NCI-H1092 (cell line): ENCODE measurements at places on chromosomes 6 and 20.

GRCh38 chr20:13857961-13858360 is 73.1 kb downstream of the NDUFAF5 start:
- DNase-seq = peak; percentile 3

- DNase-seq = peak; percentile 73
Measured at GRCh38 chr6:169959136-169960002, 207.9 kb downstream of the ERMARD start.

GRCh38 chr6:167407239-167408064 is 82.6 kb downstream of the TTLL2 start:
- DNase-seq = no peak

DNA sequence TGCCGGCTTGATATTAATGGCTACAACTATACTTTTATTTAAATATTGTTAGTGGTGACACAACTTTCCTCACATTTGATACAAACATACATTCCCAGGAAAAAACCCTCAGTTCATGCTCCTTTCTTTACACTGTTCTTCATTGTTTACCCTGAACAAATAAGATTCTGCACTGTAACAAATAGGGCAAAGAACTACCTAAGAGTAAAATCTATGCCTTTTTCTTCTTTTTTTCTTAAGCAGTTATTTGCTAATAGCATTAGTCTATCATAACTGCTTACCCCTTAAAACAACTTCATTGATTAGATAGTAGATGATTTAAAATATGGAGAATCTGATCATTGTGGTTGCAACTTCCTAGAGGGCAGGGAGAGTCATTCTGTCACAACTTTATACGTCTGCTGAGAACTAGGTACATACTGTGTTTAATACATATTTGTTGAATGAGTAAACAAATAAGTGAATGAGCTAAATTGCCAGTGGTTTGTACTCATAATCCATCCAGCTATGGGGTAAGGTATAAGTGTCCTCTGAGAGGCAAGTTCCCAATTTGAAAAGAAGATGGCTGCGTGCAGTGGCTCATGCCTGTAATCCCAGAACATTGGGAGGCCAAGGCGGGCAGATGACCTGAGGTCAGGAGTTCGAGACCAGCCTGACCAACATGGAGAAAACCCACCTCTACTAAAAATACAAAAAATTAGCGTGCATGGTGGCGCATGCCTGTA is 161.0 kb downstream of the CDK19 start:
- no peak for DNase-seq

DNA sequence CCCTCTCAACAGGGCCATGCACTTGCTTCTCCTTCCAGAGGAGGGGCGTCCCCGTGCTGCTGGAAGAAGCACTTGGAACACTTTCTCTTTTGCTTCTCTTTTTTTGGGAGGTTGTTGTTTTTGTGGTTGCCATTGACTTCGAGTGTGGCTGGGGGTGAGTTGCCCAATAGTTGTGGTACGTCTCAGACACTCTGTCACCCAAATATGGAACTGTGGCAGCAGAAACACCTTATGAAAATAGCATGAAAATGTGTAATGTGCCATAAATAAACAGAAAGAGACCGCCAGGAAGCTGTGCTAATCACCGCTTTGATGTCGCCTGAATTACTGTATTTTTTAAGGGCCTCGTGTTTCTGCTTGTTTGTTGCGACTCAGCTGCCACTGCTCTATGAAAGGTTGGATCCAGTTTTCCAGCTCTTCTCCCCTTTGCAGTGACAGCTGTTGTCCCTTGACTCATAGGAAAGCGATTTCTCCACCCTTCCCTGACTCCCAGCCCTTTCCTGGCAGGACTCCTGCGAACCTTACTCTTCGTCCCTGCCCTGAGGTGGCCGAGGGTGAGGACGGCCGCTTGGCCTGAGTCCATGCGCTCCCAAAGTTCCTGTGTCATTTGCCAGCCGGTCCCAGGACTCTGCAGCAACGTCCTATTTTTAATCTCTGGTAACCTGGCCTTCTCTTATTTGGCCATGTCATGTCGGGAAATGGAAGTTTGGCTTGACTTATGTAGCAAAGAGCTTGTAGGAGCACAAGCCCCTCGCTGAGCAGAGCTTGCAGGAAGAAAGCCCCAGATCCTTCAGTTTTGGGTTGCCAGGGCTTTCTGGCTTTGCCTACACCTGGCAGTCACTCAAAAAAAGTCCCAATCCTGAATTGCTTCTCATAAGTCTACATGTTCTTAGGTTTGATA is 694.6 kb downstream of the QKI start:
- DNase-seq = no peak

DNA sequence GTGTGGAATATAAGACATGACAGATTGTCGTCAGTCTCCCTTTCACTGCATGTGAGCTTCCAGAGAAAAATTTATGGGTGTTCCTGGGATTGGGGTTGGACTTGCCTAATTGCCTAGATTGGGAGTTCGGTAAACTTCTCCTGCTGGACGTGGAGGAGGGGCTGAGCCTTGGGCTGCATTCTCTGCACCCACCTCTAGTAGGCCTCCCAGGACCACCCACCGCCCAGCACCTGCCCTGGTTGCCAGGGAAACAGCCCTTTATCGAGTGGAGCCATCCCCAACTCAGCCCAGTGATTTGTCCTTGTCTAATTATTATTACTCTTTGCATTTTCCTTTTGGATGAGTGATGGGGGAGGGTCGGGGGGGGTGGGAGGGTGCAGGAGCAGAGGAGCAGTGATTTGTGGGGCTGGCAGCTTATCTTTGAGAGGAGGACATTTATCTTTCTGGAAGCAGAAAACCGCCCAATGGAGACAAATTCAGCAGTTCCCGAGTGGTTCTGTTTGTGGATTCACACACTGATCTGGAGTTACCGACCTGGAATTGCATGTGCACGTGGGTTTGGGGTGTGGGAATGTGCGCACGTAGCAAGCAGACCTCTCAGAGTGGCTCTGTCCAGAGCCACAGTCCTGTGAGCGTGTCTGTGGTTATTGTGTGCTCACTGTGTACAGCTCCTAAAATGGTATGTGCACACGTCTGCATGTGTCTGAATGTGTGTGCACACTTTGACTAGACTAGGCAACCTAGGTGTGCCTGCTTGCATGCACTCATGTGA is 104.5 kb downstream of the DHX35 start:
- no peak for DNase-seq

DNA sequence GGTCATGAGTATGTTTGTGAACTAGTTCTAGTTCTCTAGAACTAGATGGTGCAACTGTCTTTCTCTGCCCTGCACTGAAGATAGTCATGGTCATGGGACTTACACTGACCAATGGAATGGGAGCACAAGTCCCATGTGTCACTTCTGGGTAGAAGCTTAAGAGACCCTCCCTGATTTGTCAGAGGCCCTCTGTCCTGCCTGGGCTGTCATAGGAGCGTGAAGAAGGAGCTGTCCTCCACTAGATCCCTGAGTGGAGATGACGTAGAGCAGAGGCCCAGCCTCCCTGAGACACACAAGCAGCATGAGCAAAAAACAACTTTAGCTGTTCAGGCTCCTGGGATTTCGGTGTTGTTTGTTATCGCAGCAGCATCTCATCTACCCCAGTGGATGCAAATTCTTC is 514.5 kb downstream of the PREX1 start:
- no peak for DNase-seq

GRCh38 chr20:1424336-1424735 is 31.5 kb upstream of the FKBP1A start:
- no peak for DNase-seq

DNA sequence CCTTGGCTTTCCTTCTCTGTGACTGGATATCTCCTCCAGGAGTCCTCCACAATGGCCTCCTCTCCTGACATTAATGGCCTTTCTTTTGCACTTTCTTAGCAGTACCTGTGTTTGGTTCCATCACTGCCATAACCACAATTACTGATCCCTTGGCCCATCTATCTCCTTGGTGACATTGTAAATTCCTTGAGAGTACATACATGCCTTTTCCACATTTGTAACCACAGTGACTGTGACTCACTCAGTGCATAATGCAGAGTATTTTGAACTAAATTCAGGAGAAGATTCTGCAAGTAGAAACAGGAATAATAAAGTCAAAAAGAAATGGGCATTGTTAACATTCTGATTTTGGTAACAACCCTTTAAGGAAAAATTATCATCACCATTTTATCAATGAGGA is 197.2 kb upstream of the SOX4 start:
- DNase-seq = no peak

DNA sequence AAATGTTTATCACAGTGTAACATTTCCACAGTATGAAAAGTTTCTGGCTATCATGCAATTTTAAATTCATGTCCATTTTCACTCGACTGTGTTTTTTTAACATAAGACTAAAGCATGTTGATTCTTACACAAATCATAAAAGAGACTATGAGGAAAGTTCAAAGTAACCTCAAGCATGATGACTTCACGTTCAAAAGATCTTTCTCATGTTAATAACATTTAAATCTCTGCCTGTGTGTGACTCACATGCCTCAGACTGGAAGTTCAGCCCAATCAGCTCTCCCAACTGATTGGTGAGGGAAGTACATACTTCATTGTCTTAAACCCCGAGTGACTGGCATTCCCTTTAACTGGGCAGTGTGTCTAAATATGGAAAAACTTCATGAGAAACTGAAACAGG is 37.4 kb downstream of the ATXN1 start:
- DNase-seq = no peak

GRCh38 chr6:3208098-3208774 is 19.2 kb downstream of the TUBB2B start:
- DNase-seq = no peak

GRCh38 chr20:17969278-17969883 is 563 bp downstream of the MGME1 start:
- DNase-seq = no peak

- no peak for DNase-seq
Measured at GRCh38 chr20:60585651-60586050, 627.4 kb downstream of the CDH26 start.

DNA sequence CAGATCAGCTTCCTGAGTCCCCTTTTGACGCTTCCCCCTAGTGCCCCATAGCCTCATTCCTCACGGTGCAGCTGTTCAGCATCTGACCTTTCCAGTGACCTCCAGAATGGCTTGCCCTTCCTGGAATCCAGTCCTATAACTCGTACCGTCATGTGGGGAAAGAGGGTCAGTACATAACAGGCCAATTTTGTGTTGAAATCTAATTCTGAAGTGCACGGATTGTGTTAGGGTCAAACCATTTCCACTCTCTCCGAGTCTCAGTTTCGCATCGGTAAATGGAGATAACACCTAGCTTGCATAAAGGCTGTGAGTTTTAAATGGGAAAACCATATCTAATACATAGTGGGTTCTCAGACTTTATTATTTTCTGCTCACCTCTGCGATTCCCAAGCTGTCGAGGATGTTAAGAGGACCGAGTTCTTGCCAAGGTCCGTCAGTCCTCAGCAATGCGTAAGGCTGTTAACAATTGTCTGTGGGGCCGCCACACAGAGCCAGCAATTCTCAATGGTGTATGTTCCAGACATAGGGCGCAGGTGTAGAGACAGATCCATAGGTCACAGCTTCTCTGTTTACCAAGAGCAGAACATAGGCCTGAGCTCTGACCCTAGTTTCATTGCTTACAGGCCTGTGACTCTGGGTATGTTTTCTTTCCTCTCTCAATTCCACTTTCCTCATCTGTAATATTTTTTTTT is 45.5 kb upstream of the CCR6 start:
- DNase-seq = no peak

GRCh38 chr20:6623989-6624388 is 143.5 kb upstream of the BMP2 start:
- DNase-seq = no peak

- no peak for DNase-seq
Measured at GRCh38 chr6:52063584-52064344, 23.6 kb downstream of the PKHD1 start.

DNA sequence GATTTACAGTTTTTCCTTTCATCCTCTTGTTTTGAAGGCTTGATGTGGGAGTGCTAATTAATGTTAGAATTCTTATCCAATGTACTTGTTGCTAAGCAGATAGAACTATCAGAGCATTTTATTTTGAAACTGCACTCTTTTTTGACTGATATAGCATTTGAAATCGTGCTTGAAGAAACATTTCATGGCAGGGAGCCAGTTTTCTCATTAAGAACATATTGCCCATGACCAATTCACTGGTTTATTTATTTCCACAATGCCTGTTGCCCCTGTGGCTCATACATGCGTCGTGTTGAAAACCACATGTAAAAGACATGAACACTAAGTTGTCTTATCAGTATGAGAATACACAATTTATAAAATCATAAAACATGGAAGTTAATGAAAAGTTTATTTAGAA is 479.7 kb upstream of the FLRT3 start:
- no peak for DNase-seq

DNA sequence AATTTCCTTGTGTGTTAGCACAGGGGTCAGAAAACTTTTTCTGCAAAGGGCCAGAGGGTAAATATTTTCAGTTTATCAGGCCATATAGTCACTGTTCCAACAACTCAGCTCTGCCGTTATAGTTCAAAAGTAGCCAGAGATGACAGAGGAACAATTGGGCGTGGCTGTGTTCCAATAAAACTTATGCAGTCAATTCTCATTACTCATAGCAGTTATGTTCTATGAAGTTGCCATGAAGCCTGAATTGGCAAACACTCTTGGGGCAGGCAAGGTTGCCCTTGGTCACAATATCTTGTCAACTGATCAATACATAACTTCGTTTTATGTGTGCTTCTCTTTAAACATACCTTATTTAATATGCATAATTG is 304.2 kb downstream of the TFAP2C start:
- DNase-seq = no peak

- no peak for DNase-seq
Measured at GRCh38 chr6:74256381-74256780, 560.4 kb downstream of the CD109 start.

GRCh38 chr20:32333181-32333987 is 24.7 kb upstream of the ASXL1 start:
- no peak for DNase-seq

GRCh38 chr6:19664878-19665612 is 172.1 kb upstream of the ID4 start:
- no peak for DNase-seq

DNA sequence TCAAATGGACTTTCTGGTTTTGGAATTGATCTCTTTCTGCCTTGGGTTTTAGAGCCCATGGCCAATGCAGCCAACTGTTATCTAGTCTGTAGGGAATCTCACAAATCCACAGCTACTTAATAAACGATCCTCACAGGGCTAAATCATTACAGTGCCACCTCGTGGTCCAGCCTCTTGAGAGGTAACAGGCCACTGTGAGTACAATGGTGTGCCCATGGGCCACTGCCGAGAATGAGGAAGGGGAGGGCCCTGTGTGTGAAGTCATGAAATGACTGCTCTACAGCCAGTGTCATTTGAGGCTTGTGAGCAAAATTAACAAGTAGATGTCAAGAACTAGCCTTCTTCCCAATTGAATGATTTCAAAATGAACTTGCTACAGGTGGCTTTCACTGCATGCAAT is 54.3 kb upstream of the GMPR start:
- DNase-seq = no peak

DNA sequence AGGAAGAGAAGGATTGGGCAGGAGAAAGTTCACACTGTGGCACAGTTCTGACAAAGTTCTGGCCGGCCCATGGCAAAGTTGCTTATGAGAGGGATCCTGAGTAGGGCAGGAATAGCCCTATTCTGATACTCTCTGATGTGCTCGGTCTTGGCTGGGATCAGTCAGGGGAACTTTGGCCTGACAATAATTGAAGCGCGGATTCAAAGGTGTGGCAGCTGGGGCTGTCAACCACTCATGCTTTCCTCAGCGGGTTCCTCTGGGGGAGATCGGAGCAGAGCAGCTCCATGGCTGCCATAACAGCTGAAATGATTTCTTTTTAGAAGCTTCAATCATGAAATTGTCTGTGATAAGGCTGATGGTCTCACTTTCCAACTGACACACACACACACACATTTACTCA is 714.1 kb downstream of the DHX35 start:
- DNase-seq = no peak

- DNase-seq = peak; percentile 51
Measured at GRCh38 chr20:11766961-11767360, 150.7 kb upstream of the BTBD3 start.
